CD8-positive, alpha-beta memory T cell (primary cell): ENCODE measurements at places on chromosomes 16 and 17. TPM values are rescaled to one million over a fixed set of nuclear protein-coding genes. Genes with fewer than 3 reads are reported as not detected.

DNA sequence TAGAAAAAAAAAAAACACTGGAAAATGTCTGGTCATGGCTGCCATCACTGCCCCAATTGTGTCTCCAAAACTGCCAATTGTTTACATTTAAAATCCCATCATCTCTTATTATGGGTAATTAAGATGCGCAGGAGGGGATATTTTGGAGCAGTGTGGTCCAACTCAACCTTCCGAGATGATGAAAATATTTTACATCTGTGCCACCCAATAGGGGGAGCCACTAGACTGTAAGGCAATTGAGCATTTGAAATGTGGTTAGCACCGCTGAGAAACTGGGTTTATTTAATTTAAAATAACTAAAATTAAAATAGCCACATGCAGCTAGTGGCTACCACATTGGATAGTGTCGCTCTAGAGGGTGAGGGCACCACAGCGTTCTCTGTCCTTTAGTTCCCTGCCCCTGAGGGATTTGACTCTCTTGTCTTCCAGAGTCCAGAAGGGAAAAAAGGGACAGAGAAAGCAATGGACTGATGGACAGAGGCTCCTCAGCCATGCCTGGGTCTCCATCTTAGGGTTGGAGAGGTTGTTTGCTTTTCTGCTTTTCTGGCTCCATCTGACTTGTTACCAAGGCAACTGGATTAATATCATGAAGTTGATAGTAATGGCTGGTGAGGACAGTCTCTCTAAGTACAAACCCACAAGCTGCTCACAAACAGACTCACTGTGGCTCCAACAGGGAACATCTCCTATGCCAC, 3.5 kb downstream of the MPO start:
- no peak for DNase-seq

- no peak for DNase-seq
Measured at GRCh38 chr17:15654886-15655561, 29.1 kb downstream of the TRIM16 start.

- no peak for DNase-seq
Measured at GRCh38 chr17:48330421-48330820, 99.6 kb downstream of the SKAP1 start.

DNA sequence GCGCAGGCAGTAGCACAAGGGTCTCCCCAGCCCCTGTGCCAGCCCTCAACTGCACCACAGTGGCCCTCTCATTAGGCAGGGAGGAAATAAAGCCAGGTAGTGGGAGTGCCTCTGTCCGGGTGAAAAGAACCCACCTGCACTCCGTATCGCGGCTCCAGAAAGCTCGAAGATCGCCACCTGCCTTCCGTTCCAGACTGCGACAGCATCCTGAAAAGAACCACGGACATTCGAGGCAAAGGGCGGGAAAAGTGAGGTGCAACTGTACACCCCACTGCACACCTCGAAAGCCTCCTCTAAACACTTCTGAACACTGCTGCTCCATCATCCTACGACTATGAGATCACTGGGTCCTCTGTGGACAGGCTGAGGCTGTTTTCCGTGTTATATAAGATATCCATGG, 28.7 kb downstream of the IFT140 start:
- no peak for DNase-seq

ZNF276 gene
- 35.6 TPM for total RNA-seq

DNA sequence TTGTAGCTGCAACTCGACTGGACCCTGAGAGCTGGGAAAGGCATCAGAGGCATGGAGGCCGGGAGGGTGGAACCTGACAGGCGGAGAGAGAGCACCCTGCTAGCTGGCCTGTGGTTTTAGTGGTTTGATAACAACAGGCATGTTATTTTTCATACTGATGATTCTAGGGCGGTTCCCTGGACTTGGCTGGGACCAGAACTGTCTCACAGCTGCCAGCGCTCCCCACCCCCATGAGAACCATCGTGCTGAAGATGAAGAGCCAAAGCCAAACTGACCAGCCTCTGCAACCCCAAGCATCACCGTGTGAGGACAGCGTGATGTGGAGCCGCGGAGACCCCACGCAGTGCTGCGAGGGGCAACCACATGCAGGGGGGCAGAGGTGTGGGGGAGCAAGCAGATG, 28.5 kb downstream of the MXRA7 start:
- no peak for DNase-seq

ZNF830 gene
- 22.7 TPM for total RNA-seq

DNA sequence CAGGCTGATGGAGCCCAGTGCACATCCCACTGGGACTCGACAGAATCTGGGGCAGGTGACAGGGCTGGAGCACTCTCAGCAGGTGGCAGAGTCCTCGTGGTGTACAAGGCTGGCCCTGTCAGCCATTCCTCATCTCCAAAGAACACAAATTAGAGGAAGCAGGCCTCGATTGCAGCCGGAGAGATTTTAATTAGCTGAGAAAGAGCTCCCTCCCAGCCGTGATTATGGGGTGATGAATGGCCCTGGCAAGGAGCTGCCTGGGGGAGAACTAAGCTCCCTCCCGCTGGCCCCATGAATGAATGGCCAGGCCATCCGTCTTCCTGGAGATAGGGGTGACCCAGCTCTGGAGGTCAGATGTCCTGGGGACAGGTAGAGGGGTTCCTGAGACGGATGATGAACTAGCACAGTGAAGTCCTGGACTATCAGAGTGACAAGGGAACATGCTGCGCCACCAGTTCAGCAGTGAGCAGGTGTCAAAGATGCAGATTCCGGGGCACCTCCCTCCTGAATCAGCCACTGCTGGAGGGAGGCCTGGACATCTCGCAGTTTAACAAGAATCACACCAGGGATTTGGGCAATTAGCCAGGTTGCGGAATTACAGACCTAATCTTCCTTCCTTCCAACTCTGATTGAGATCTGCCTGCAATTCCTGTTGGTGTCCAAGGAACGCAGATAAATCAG, 35.5 kb downstream of the PIMREG start:
- no peak for DNase-seq

FOXN1 gene
- total RNA-seq: not detected

GRCh38 chr17:79395066-79395465, 215.8 kb downstream of the RBFOX3 start:
- no peak for DNase-seq

PRKCB gene
- 98.2 TPM for total RNA-seq

NPIPA3 gene
- 1.8 TPM for total RNA-seq

DNA sequence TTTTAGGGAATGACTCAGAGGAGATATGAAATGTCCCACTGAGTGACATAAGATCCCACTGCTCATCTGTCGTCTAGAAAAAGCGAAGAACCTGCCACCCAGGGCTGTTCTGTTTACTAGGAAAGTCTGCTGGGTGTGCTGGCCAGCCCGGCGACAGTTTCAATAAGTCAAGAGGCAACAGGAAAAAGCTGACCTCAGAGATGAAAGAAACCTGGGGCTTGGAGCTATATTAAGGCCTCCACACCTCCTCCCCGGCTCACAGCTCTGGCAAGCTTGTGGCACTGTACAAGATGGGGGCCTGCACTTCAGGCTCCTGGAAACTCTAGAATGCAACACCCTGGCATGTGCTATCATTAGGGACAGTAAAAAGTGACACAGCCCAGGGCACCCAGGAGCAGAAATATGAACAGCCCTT, 10.6 kb downstream of the ZFHX3 start:
- DNase-seq: no peak

HSD3B7 gene
- total RNA-seq: 2.1 TPM

- no peak for DNase-seq
Measured at GRCh38 chr17:48549281-48549630, 4.3 kb upstream of the HOXB2 start.

GRCh38 chr16:73064212-73064993, 16.5 kb upstream of the ZFHX3 start:
- no peak for DNase-seq

GRCh38 chr16:66099306-66099705, 267.2 kb upstream of the CDH5 start:
- DNase-seq: no peak

ADAD2 gene
- total RNA-seq: 0.40 TPM

GRCh38 chr17:38786372-38786771, 13.0 kb downstream of the PIP4K2B start:
- DNase-seq: no peak

MMP28 gene
- not detected for total RNA-seq

DNA sequence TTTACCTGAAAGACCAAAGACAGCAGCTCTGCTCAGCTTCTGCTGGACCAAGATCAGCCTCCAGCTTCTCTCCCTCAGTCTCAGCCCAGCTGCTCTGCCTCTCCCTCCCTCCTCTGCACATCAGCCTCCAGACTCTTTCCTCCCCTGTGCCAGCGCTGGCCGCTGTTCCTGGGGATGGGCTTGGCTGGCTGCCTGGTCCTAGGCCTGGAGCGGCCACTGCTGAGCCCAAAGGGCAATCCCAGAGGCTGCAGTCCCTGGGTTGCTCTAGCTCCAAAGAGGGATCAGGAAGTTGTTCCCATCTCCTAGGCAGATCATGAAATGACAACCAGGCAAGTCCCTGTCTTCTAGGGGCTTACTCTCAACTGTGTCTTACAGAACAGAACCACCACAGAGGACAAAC, 31.3 kb downstream of the DCUN1D3 start:
- no peak for DNase-seq

HIC1 gene
- total RNA-seq: 42.7 TPM

FOXL1 gene
- total RNA-seq: not detected

- DNase-seq: no peak
Measured at GRCh38 chr16:27500801-27501200, 48.9 kb downstream of the GTF3C1 start.

- DNase-seq: no peak
Measured at GRCh38 chr16:65409510-65409909, 287.6 kb upstream of the CDH11 start.

GRCh38 chr16:88977018-88977811, at the start of gene CBFA2T3:
Gene CBFA2T3, minus strand, starts transcription at chr16:88977207. Its CDS starts 400 bp downstream, at chr16:88976807.
- no peak for DNase-seq

KRTAP4-3 gene
- total RNA-seq: not detected

DNA sequence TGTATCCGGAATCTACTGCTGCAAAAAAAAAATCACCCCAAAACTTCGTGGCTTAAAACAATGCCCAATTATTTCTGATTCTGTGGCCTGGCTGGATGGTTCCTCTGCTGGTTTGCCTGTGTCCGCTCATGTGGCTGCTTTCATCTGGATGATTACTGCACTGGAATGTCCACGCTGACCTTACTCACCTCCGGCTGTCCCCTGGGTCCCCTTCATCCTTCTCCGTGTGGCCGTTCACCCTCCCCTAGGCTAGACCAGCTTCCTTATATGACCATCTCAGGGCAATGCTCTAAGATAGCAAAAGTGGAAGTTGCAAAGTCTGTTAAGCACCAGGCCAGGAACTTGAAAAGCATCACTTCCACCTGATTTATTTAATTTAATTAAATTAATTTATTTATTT, 31.4 kb upstream of the SPNS2 start:
- no peak for DNase-seq

- no peak for DNase-seq
Measured at GRCh38 chr16:80047842-80048241, 447.3 kb upstream of the MAF start.

DNA sequence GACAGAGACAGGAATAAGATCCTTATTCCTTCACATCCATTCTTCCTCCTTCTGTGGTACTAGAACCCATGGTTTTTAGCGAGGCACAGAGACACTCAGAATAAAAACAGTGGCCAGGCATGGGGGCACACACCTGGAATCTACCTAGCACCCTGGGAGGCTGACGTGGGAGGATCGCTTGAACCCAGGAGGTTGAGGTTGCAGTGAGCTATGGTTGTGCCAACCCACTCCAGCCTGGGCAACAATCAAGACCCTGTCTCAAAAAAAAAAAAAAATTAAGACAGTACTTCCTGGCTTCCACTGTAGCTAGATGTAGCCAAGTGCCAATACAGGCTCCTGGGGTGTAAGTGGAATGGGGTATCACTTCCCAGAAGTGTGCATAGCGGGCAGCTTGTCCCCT, 7.4 kb upstream of the SPNS1 start:
- DNase-seq: no peak

GRCh38 chr16:87551487-87551886, 50.8 kb upstream of the JPH3 start:
- DNase-seq: no peak

GRCh38 chr16:66927918-66928649, 2.7 kb upstream of the RRAD start:
- DNase-seq: no peak

- no peak for DNase-seq
Measured at GRCh38 chr17:1374431-1375177, 25.4 kb downstream of the YWHAE start.

DNA sequence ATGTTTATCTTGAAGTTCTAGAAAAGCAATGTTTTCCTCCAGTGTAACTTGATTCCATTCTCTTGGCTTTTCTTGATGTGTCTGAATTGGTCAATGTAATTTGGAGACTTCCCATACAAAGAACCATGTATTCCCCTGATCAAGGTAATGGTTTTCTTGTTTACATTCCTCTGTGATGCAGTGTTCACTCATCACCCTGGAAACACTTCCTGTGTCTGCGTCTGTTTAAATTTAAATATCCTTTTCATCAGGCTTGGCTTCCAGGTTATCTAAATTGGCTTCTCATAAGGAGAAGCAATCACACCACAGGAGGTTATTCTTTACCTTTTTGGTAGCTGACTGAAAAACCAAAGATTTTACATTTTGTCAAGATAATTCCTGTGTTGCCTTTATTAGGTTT, 237.3 kb upstream of the WSCD1 start:
- peak; percentile 2 for DNase-seq

OR4D1 gene
- total RNA-seq: 0.26 TPM

GRCh38 chr17:72406498-72406897, 285.7 kb downstream of the SOX9 start:
- no peak for DNase-seq

TMEM238L gene
- not detected for total RNA-seq

DNA sequence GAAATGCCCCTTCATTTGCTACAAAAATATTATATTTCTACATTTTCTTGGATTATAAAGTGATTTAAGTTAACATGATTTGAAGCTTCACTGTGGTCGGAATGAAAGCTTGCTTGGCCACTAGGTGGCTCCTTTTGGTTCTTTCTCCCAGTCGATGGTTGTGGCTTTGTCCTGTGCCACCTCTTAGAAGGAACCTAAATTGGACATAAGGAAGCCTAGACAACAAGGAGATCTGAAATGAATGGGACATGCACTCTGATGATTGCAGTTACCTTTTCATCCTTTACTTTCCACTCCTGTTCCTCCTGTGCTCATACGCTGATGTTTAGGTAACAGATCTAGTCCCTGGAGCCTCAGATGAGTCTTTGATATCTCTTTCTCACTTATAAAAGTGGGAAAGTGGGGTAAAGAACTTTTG, 39.2 kb downstream of the FTO start:
- peak; percentile 1 for DNase-seq

DNA sequence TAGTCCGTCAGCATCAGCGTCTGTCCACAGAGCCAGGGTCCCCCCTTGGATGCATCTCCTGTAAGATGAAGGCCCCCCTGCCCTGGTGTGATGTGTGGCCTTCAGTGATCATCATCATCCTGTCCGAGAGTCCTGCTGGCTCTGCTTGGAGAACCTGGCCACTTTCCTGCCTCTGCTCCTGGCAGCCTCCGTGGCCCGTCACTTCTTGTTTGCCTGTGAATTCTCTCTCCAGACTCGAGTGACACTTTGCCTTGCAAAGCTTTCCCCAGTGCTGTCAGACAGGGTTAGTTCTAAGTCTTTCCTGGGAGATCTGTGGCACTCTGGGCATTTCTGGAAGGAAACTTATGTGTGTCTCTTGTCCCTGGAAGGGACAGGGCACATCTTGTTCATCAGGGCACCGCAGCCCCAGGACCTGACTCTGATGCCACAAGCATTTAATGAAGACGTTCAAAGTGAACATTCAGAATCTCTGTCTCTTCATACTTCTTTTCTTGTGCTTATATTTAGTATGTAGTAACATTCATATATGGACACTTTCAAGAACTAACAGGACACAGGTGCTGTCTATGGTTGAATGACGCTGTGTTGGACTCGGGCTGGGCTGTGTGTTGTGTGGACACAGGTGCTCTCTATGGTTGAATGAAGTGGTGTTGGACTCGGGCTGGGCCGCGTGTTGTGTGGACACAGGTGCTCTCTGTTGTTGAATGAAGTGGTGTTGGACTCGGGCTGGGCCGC, 68.5 kb downstream of the RPTOR start:
- no peak for DNase-seq

MT1H gene
- 5.5 TPM for total RNA-seq
